HFFc6 (cell line): ENCODE measurements at places on chromosomes 7 and 10. TPM values are rescaled to one million over a fixed set of nuclear protein-coding genes. Genes with fewer than 3 reads are reported as not detected.
A peak's percentile ranks its signal among the peaks of the same experiment; 100 is the strongest.

GRCh38 chr10:77071001-77071511 is 566.6 kb downstream of the KCNMA1 start:
- no peak for DNase-seq

- DNase-seq: peak; percentile 54
Measured at GRCh38 chr7:132709971-132710567, 133.8 kb upstream of the PLXNA4 start.

DNA sequence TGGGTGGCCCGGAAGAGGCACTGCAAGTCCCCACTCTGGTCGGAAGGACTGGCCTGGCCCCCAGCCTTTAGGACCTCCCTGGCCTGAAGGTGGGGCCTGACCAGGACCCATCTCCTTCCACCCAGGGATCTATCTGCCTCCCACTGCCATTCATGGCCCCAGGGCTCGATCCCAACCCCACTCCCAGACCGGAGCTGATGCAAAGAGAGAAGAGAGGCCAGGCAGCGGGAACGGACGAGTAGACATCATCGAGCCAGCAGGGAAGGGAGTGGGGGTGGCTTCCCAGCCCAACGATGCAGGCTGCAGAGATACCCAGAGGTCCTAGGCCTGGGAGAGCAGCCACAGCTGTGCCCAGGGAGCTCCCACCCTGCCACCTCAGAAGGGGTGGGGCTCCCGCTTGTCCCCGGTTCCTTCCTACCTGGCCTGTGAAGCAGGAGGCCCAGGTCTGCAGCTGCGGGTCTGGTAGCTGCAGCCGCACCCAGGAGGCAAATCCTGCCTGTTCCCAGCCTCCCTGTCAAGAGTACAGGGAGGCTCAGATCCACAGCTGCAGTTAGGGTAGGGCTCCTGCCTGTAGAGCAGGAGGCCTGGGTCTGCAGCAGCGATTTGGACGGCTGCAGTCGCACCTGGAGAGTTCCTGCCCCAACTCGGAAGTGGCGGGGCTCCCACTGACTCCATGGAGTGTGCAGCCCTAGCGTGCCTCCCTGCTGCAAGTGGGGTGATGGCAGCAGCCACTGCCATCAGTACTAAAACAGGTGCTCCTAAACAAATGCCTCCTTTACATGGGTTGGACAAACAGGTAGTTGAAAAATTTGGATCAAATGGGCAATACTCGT is 1151.0 kb upstream of the PHF14 start:
- DNase-seq: no peak

Gene PLCE1
- 0.41 to 0.51 TPM (median 0.46 TPM) in 3 replicates for total RNA-seq

GRCh38 chr10:124892031-124892430 is 49.9 kb upstream of the ZRANB1 start:
- no peak for DNase-seq
